Osteocyte (in vitro differentiated cells): ENCODE measurements at places on chromosomes 5 and 9. TPM values are rescaled to one million over a fixed set of nuclear protein-coding genes. Genes with fewer than 3 reads are reported as not detected.

DNA sequence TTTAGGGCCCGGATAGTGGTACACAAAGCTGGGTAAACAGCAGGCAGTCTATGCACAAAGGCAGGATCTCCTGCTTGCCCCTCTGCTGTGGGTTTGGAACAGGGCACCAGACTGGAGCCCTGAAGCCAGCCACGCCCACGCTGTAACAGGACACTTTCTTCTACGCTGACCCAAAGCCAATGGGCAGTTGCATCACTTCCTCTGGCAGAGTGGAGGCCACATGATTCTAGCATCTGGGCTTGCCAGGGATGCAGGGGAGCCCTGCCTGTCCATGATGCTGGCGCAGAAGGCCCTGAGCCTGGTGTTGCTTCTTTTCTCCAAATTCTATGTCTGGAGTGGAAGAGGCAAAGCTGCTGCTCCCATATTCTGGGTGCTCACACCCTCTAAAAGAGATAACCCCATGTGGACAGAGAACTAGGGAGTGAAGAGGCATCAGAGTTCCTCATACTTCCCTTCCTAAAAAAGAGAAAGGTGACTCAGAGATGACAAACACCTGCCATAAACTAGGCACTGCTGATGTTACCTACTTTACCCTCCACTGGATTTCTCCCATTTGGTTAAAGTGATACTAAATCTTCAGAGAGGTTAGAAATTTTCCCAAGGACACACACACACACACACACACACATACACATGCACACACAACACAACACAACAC is 260.3 kb upstream of the KLF4 start:
- H3K4me3 ChIP-seq, result no peak overlapping the region
- H3K27me3 ChIP-seq, result no peaks in the 10 kb centered on the region
- peak overlapping the region; percentile 99 for H3K27ac ChIP-seq
- peaks cover 2% of the 10 kb centered on the region for H3K36me3 ChIP-seq

DNA sequence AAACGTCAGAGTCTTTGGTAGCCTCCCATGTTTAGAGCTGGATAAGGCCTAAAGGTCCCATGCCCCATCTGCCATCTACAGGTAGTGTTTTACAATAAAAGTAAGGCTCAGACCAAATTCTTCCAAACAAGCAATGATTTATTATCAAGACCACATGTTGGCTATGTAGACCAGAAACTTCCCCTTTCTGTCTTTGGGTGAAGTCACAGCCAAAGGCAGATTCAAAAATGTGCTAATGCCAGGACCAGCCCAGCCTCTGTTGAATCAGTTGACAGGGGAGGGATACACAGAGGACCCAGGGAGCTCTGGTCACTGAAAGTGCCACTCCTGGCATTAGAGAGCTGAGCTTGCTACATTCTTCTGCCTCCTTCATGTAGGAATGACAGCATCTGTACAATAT is 360.8 kb downstream of the NTRK2 start:
- H3K36me3 ChIP-seq, result peaks cover 6% of the 10 kb centered on the region
- no peak for DNase-seq
- no peak overlapping the region for H3K4me3 ChIP-seq

DNA sequence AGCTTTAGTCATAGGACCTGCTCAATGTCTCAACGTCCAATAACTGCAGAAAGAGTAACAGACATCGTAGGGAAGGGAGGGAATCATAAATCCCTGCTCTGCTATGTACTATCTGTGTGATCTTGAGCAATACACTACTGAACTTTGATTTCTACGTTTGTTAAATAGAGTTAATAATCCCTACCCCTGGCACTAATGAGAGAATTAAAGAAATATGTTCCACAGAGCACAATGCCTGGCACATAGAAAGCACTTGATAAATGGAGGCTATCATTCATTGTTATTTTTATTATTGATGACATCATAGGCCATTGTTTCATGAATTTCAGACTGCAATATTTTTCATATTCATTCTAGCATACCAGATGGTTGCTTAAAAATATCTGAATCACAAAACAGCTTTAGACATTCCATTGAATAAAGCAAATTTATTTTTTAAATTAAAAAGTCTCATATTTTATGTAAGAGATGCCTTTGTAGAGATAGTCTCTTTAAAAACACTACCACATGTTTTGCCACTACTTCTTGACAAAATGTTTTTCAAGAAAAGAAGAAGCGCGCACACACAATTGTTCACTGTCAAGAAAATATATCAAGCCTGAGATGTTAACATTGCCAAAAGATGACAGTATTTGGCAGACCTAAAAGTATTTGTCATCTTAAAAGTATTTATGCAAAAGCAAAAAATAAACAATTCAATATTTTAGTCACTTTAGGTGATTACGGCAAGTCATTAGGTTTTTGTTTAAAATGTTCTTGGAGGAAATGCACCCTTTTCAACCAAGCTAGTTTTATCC is 108.5 kb downstream of the EBF1 start:
- peak overlapping the region; percentile 29 for H3K4me3 ChIP-seq
- no peak for DNase-seq
- H3K36me3 ChIP-seq, result peaks cover 21% of the 10 kb centered on the region

- H3K27me3 ChIP-seq, result peaks cover 26% of the 10 kb centered on the region
- no peak overlapping the region for H3K27ac ChIP-seq
- no peak overlapping the region for H3K4me3 ChIP-seq
- peaks cover 5% of the 10 kb centered on the region for H3K4me1 ChIP-seq
- DNase-seq, result no peak
Measured at GRCh38 chr9:96050861-96051155, 175.3 kb downstream of the ERCC6L2 start.

- no peak overlapping the region for H3K27ac ChIP-seq
- peaks cover 28% of the 10 kb centered on the region for H3K27me3 ChIP-seq
- no peak overlapping the region for H3K4me3 ChIP-seq
Measured at GRCh38 chr5:140608722-140609121, 24.3 kb downstream of the CD14 start.

DNA sequence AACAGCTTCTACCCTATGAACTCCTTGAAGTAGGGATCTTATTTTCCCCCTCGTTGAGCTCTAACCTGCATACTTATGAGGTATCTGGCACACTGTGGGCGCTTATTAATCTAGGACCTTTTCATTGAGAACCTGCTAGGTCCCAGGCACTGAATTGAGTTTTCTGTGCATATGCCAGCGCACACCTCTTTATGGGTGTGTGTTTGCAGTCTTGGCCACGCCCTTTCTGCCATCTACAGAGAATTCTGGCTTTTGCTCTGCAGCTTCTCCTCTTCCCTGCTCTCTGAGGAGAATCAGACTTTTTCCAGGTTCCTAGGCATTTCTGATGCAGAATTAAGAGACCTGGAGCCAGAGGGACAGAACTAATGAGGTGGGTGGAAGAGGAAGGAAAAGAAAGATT is 25.4 kb upstream of the SSBP2 start:
- no peak for DNase-seq
- H3K4me1 ChIP-seq, result peaks cover 27% of the 10 kb centered on the region
- no peak overlapping the region for H3K27ac ChIP-seq
- no peak overlapping the region for H3K4me3 ChIP-seq
- H3K27me3 ChIP-seq, result no peaks in the 10 kb centered on the region
- peaks cover 3% of the 10 kb centered on the region for H3K36me3 ChIP-seq

- H3K4me3 ChIP-seq, result no peak overlapping the region
- DNase-seq, result no peak
- H3K4me1 ChIP-seq, result peaks cover 49% of the 10 kb centered on the region
- no peaks in the 10 kb centered on the region for H3K27me3 ChIP-seq
- peak overlapping the region; percentile 16 for H3K27ac ChIP-seq
Measured at GRCh38 chr5:154780128-154780527, 25.0 kb downstream of the LARP1 start.

- peaks cover 32% of the 10 kb centered on the region for H3K27me3 ChIP-seq
- H3K27ac ChIP-seq, result no peak overlapping the region
- H3K4me3 ChIP-seq, result no peak overlapping the region
- no peaks in the 10 kb centered on the region for H3K36me3 ChIP-seq
- peaks cover 1% of the 10 kb centered on the region for H3K4me1 ChIP-seq
Measured at GRCh38 chr5:1391691-1392090, 46.8 kb upstream of the CLPTM1L start.

DNA sequence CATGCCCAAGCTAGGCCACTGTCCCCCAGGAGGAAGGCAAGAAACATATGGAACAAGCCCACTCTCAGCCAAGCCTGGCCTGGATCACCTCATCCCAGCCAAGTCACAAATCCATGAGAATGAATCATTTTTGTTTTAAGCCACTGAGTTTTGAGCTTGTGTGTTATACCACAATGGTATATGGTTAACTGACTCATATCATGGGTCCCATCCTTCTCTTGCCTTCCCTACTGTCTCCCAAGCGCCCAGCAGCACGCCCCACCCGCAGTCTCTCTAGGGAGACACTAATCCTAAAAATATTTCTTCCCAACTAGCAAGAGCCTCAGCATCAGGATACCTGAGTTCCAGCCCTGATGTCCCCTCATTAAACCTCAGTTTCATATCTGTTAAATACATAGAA is 248.1 kb downstream of the CDK5RAP2 start:
- H3K27ac ChIP-seq, result no peak overlapping the region
- DNase-seq, result no peak
- H3K36me3 ChIP-seq, result no peaks in the 10 kb centered on the region
- no peaks in the 10 kb centered on the region for H3K4me1 ChIP-seq
- no peak overlapping the region for H3K4me3 ChIP-seq

DNA sequence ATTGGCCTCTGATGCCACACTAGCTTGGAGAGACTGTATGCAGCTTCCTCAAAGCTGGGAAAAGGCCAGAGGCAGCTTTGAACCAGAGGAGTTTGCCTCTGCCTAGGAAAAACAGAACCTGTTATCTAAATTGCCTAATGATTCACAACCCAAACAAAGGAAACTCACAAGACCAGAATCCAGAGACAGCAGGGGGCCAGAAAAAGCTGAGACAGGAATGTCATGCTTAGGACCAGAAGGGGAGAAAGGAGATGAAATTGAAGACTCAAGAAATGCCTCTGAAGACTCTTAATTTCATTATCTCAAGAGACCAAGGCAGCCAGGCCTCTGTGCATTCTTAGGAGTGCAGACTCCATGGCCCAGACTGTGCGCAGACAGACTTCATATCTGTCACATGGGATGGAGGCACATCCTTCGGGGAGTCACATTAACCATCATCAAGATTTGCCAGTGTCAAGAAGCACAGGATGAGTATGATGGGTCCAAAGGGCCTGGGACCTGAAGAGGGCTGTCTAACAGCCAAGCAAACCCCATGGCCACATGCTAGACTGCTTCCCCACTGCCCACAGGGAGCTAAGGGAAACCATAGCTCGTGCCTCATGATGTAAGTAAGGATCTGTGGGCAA is 57.3 kb downstream of the ARSB start:
- peaks cover 49% of the 10 kb centered on the region for H3K4me1 ChIP-seq
- DNase-seq, result no peak
- H3K27ac ChIP-seq, result peak overlapping the region; percentile 91
- H3K36me3 ChIP-seq, result peaks cover 2% of the 10 kb centered on the region
- H3K4me3 ChIP-seq, result no peak overlapping the region
- H3K27me3 ChIP-seq, result no peaks in the 10 kb centered on the region

DNA sequence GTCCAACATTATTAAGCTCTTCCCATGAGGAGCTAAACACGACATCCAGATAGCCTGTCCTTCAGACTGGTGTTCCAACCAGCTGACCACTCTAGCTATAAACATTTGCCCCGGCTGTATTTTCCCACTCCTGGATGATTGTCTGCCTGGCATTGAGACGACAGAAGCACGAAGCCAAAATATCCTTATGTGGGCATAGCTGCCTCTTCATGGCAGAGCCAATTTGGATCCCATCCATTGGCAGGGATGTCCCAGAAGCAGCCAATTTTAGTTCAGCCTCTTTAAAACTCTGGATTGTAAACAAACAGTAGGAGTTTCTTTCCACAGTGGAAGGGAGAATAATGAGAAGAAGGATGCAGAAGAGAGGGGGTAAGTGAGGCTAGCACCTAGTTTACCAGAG is 507.6 kb downstream of the CETN3 start:
- no peaks in the 10 kb centered on the region for H3K36me3 ChIP-seq
- no peak for DNase-seq
- no peak overlapping the region for H3K27ac ChIP-seq

DNA sequence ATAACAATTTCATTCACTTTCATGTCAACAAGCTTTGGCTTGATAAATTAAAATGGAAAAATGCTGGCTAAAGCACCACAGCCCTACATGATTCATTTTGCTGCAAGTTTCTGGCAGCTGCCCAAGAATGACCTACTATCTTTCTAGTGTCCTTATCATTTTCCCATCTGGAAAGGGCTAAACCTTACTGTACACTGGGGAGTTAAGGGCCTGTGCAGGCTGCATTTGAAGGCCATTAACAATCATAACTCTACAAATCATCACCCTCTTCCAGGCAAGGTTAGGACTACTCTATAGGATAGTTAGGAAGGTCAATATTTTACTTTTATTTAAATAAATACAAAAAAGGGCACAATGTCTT is 579.7 kb upstream of the ZNF608 start:
- H3K4me3 ChIP-seq, result no peak overlapping the region
- H3K27me3 ChIP-seq, result no peaks in the 10 kb centered on the region
- peaks cover 17% of the 10 kb centered on the region for H3K4me1 ChIP-seq
- H3K36me3 ChIP-seq, result no peaks in the 10 kb centered on the region
- no peak for DNase-seq
- H3K27ac ChIP-seq, result no peak overlapping the region

GRCh38 chr5:53871775-53872174 is 311.3 kb downstream of the NDUFS4 start:
- peaks cover 6% of the 10 kb centered on the region for H3K27me3 ChIP-seq
- no peak for DNase-seq
- H3K4me1 ChIP-seq, result no peaks in the 10 kb centered on the region
- H3K27ac ChIP-seq, result no peak overlapping the region
- no peak overlapping the region for H3K4me3 ChIP-seq
- H3K36me3 ChIP-seq, result no peaks in the 10 kb centered on the region

The FBP2 gene
- total RNA-seq, result not detected in 2 replicates

- no peak for DNase-seq
- peak overlapping the region; percentile 75 for H3K27ac ChIP-seq
- H3K27me3 ChIP-seq, result no peaks in the 10 kb centered on the region
- peaks cover 9% of the 10 kb centered on the region for H3K36me3 ChIP-seq
- H3K4me1 ChIP-seq, result peaks cover 79% of the 10 kb centered on the region
Measured at GRCh38 chr5:14168144-14168792, 25.1 kb downstream of the TRIO start.

- DNase-seq, result no peak
- peaks cover 4% of the 10 kb centered on the region for H3K27me3 ChIP-seq
- H3K4me1 ChIP-seq, result no peaks in the 10 kb centered on the region
Measured at GRCh38 chr9:138065287-138065686, 187.7 kb downstream of the CACNA1B start.

The SGCD gene
- total RNA-seq, result 13.1 and 14.4 TPM in 2 replicates

GRCh38 chr9:129241725-129242124 is 63.7 kb upstream of the IER5L start:
- H3K4me3 ChIP-seq, result no peak overlapping the region
- H3K4me1 ChIP-seq, result peaks cover 15% of the 10 kb centered on the region
- H3K27me3 ChIP-seq, result no peaks in the 10 kb centered on the region
- DNase-seq, result no peak

The NME5 gene
- 1.7 and 2.4 TPM in 2 replicates for total RNA-seq

DNA sequence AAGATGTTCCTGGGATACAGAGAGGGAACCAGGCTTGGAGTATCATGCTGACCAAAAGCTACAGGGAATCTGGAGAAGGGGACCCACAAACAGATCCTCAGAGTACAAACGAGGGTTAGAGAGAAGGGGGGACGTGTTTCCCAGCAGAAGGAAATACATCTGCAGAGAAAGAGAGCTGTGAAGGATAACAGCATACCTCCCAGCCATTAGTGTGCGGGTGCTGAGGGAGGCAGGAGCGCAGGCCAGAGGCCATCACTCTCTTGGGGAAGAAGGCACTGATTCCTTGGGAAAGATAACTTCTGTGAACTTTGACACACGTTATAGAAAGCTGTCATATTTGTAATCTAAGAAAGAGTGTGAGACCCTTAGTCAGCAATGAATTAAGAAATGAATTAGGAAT is 96.9 kb downstream of the KCNN2 start:
- DNase-seq, result no peak
- peaks cover 50% of the 10 kb centered on the region for H3K27me3 ChIP-seq
- no peaks in the 10 kb centered on the region for H3K36me3 ChIP-seq
- no peaks in the 10 kb centered on the region for H3K4me1 ChIP-seq
